ENCODE measurements at places on chromosomes 7 and 10.
A peak's percentile ranks its signal among the peaks of the same experiment; 100 is the strongest.

DNA sequence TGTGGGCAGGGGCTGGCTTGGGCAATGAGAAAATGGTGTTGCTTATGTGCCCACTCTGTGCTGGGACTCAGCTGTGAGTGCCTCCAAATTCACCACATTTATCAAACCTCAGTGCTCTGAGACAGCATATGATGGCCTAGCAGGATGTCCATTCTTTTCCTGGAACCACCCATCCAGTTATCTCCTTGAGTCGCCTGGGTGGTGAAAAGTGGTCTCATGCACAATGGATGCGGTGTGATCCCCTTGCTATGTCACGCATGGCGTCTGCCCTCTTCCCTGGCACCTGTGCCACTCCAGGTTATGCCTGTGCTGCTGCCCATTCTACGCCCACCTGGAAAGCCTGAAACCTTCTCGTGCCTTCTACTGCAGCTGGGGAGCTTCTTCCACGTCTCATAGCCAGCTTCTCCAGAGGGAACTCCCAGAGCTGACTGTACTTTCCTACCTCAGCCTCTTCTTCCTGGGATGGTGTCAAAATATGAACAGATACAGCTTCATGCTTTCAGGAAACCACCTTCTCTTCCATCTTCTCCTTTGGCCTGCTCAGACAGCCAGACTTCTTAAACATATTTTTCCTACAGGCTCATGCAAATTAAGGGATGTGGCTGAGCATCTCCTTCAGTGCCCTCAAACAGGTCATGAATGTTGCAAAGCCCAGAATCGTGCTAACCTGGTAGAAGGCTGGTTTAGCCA is 147.3 kb downstream of the PFKFB3 start:
- DNase-seq: no peak

DNA sequence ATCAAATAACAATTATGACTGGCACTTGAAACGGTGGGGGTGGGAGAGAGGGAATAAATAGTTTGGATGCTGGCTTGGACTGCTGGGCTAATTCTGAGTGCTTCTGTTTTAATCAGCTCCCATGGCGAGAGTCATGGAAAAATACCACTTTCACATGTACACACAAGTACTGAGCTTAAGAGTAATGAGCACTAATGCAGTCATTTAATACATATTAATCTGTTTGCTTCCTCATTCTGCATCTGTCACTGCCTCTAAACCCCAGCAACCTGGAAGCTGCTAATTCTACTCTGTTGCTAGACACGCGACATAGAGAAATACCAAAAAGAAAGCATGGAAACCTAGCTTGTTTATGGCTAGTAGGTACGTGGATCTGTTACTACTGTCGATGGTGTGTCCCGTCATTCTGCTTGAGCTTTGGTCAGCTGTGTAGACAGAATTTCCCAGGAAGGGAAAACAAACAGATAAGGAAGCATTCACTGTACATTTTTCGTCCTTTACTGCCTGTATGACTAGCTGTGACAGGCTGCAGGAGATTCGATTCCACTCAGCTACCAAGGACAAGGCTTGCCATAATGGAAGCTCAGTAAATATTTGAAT is 238.8 kb downstream of the BAMBI start:
- no peak for DNase-seq

DNA sequence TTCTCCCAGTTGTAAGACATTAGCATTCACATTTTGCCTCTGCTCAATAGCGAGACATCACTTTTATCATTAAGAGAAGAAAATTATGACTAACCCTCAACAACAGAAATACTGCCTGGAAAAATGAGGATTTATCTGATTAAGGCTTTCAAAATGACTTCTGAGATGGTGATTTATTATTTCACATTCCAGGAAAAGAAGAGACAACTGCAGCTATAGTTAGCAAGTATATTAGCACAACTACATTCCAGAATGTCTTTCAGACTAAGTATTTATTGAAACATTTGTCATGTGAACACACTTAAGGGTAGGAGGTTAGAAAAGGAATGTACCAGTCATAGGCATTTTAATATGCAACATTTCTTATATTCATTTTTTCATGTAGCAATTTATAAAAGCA is 162.0 kb downstream of the IQUB start:
- peak; percentile 2 for DNase-seq

DNA sequence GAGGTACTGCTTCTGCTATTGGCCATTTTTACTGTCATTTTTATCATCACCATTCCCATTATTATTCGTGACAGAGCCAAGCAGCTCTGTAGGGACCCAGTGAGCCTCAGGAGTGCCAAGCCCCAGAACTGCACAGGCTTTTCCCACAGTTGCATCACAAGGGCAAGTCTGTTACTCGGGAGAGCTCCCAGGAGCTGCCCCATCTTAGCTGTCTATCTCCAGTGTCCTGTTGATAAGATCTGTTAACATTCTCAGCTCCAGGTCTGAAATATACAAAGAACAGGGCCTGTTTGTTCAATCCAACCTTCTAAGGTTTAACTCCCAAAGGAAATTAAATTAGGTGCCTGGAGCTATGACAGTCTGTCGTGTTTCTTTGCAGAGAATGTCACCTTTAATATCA is 20.2 kb upstream of the TRIM8 start:
- no peak for DNase-seq

GRCh38 chr7:14846405-14846804 is 56.1 kb downstream of the DGKB start:
- no peak for DNase-seq

GRCh38 chr7:80790877-80791276 is 128.0 kb downstream of the SEMA3C start:
- DNase-seq: no peak

DNA sequence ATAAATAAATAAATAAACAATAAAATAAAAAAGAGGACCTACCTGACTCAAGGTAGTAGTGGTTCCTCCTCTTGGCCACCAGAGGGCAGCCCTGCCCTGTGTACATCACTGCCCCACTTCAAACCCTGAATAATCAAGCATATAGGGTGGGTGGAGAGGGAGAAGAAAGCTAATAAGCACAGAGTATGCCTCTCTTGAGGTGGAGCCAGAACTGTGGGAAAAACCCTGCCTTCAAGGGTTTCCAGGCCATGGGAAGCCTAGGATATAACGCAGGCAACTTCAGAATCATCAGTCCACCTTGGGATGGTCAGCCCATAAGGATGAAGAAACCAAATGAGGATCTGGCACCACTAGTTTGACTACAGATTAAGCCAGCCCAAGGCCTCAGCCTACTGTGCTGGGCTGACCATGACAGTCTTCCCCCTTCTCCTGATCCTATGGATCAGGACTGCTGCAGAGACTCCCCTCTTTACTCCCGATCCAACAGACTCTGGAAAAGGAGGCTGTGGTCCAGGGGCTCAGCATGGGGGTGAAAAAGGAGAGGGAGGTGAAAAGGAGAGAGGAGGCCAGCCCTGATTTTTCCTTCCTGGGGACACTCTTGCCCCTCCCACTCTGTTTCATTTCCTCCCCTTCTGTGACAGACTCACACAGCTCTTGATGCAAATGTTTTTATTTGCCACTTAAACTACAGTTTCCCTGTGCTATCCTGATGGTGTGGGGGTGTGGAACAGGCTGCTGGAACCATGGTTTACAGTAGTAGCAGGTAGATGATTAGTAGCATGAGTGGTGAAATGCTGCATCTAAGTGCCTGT is 10.1 kb downstream of the AVPI1 start:
- peak; percentile 40 for DNase-seq

DNA sequence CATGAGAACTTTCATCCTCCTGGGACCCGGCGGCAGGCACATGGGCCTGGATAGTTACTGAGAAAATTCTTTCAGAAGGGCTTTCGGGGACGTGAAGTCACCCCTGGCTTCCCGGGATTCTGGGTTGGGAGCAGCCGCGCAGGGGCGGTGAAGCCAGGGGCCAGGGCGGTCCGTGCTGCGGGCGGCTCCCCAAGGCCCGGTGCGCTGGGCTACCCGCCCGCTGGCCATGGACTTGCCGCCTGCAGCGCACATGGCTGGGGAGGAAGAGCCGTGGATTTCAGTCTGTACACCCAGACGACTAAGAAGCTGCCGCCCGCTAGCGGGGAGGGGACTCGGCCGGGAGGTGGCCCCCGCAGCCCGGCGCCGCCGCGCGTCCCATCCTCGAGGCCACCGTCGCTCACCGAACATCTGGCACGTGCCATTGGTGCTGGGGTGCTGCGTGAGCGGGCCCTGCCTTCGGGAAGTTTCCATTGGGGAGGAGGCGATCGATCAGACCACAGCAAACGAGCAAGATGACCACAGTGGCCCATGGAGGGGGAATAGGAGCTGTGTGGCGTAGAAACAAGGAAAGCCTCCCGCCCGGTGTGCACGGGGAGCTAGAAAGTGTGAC is 64.5 kb downstream of the TMEM209 start:
- no peak for DNase-seq

GRCh38 chr7:109835577-109835976 is 1255.3 kb upstream of the LRRN3 start:
- no peak for DNase-seq

DNA sequence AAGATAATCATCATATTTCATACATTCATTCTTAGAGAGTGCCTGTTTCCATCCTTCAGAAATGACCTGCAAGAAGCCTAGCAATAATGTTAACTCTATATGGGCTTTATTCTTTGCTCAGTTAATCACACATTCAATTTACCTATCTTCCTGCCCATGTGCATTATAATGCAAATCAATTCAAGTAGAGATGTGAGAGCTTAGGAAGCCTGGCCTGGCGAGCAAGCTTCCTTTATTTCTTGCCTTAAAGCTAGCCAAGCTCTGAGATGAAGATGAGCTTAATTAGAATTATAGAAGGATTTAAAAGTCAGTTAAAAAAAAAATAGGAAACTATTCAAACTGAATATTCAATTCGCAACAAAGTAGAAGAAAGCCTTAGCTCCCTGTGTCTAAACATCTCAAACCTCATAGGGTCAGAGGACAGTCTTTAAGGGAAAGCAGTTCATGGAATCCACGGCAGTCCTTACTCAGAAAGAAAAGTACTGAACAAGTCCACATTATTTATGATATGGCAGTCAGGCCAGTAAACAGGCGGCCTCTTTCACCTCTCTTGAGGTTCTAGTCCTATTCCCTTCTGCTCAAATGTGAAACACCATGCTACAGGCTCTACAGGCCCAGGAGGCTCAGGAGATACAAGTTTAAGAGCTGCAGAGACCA is 214.1 kb downstream of the TFEC start:
- no peak for DNase-seq

GRCh38 chr10:128527711-128528110 is 401.5 kb upstream of the MKI67 start:
- DNase-seq: no peak

- no peak for DNase-seq
Measured at GRCh38 chr10:29285624-29286051, 3.2 kb upstream of the LYZL1 start.

DNA sequence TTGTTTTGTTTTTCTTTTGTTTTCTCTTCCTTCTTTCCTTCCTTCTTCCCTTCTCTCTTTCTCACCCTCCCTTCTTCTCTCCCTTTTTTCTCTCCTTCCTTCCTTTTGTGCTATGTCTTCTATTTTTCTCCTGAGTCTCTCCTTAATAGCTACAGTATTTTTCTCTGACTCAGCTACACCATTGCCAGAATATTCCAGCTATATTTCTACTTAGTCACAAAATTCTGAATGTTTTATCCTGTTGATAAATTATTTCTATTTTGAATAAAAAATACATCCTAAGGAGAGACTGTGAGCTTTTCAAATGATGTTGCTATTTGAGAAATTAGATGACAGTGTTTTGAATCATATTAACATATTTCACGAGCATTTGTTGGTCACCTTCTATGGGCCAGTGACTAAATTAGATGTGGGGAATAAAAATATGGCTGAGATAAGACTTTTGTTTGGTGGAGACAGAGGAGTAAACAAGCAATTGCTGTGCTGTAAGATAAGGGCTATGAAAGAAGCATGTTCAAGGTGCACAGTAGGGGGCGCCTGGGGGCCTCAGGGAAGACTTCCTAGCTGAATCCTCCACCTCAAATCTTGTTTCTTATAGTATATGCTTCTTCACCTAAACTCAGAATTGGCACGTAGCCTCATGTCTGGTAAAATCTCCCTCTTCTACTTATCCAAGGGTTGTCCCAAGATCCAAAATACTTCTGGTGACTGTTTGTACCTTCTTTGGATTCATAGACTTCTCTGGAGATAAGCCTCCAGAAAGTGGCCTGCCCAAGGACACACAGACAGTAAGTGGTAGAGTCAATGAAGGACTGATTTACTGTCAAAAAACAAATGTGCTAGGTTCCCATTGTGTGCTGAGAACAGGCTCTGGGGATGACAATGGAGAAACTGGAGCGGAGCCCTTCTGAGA is 115.5 kb upstream of the CREB5 start:
- peak; percentile 39 for DNase-seq

DNA sequence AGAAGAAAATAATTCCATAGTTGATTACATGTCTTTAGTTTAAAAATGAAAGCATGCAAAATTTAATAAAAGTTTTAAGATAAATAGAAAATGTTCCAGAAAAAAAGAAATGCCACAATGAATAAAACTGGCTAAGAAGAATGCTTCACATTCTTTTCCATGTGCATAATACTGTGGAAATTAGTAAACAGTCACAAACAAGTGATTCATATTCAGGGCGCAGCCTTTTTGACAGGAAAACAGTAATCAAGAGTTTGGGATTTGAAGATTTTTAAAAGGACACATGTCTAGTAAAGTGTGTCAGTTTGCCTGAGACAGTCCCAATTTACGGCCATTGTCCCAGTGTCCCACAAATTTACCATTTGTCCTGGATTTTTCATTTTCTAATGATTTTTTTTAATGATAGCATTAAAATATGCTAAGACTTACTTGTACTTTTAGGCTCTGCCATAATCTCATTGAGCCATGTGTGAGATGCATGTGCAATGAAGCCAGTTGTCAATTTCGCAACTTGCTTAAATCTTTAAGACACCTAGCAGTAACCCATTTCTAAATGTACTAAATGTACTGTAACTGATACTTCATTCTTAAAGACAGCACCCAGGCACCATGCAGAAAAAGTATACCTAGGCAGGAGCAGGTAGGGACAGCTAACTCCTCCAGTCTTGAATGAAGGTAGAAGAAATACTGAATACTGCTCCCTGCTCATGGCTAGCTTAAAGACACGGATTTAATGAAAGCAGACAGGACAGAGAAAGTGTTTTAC is 46.9 kb downstream of the ZNF438 start:
- DNase-seq: no peak

GRCh38 chr10:14579405-14579804 is 195.3 kb downstream of the FAM107B start:
- no peak for DNase-seq

GRCh38 chr7:1521456-1521855 is 9.0 kb upstream of the MAFK start:
- DNase-seq: no peak

GRCh38 chr7:32660936-32661335 is 165.6 kb downstream of the AVL9 start:
- DNase-seq: no peak

GRCh38 chr10:64760371-64760770 is 1239.2 kb downstream of the REEP3 start:
- DNase-seq: peak; percentile 1

DNA sequence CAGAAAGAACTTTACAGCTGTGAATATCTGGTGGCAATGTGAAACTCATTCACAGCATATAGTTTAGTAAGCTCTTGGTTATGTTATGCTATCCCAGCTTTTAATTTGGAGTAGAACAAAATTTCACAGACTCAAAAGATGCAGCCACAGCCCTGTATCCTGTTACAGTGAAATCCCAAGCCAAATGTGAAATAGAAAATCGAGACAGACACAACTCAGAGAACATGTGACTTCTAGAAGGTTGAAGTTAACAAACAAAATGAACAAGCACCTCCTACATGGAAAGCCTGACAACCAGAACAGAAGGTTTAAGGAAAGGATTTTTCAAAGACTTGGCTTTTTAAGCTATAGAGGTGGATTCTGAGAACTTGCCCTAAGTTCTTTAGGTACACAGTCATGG is 39.6 kb downstream of the JAZF1 start:
- no peak for DNase-seq

All from fibroblast of upper back skin (primary cell).